NCI-H2081 treated with DMSO at 0.1 percent for 48 hours (cell line): ENCODE measurements at places on chromosomes 2 and 18.

GRCh38 chr2:176531608-176532007, 262.4 kb downstream of the MTX2 start:
- DNase-seq: no peak

- DNase-seq: no peak
Observed at GRCh38 chr2:64212346-64212745, 68.1 kb upstream of the PELI1 start.

DNA sequence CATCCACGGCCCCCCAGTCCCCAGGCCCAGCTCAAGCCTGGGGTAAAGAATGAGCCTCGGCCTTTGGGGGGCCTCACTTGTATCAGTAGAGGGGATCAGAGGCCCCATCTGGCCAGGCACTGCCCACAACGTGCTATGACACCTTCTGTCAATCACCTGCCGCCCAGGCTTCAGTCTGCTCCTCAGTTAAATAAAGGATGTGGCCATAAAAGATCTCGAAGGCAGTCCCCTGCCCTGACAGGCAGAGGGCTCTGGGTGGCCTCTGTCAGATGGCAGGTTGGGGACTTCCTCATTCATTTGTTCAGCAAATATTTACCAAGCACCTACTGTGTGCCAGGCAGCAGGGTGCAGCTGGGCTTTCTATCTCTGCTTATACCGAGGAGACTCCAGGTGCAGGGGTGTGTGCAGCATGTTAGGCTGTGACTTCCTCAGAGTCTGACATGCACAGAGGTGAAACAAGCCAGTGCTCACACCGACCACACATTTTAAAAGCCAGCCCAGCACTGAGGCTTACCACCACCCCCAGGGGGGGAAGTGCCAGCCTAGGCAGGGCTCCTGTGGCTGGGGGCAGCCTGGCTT, 166.4 kb downstream of the GALNT1 start:
- DNase-seq: no peak

DNA sequence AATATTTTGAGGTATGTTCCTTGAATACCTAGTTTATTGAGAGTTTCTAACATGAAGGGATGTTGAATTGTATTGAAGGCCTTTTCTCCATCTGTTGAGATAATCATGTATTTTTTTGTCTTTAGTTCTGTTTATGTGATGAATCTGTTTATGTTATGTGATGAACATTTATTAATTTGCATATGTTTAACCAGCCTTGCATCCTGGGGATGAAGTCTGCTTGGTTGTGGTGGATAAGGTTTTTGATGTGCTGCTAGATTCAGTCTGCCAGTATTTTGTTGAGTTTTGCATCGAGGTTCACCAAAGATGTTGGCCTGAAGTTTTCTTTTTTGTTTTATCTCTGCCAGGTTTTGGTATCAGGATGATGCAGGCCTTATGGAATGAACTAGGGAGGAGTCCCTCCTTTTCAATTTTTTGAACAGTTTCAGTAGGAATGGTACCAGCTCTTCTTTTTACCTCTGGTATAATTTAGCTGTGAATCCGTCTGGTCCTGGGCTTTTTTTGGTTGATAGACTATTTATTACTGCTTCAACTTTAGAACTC, 71.9 kb downstream of the EPC2 start:
- no peak for DNase-seq

DNA sequence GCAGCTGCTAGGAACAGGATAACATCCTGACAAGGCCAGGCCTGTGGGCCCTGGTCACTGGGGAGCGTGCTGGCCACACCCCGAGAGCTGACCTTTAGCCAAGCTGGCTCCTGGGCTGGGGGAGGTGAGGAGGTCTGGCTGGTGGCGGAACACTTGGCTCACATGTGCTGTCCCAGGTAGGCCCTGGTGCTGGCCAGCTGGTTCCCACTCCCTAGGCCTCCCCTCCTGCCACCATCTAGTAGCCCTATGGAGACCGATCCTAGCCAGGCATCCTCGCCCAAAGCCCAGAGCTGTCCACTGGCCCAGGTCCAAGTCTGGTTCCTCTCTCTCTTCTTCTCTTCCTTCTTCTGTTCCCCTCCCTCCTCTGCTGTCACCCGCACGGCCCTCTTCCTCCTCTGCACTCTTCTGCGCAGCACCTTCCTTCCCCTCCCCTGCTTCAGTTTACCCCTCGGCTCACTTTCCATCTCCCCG, 52.4 kb downstream of the TNS1 start:
- no peak for DNase-seq

- DNase-seq: no peak
Observed at GRCh38 chr2:11312770-11313471, 31.5 kb downstream of the ROCK2 start.

- DNase-seq: no peak
Observed at GRCh38 chr2:111656894-111657293, 227.1 kb downstream of the ANAPC1 start.

DNA sequence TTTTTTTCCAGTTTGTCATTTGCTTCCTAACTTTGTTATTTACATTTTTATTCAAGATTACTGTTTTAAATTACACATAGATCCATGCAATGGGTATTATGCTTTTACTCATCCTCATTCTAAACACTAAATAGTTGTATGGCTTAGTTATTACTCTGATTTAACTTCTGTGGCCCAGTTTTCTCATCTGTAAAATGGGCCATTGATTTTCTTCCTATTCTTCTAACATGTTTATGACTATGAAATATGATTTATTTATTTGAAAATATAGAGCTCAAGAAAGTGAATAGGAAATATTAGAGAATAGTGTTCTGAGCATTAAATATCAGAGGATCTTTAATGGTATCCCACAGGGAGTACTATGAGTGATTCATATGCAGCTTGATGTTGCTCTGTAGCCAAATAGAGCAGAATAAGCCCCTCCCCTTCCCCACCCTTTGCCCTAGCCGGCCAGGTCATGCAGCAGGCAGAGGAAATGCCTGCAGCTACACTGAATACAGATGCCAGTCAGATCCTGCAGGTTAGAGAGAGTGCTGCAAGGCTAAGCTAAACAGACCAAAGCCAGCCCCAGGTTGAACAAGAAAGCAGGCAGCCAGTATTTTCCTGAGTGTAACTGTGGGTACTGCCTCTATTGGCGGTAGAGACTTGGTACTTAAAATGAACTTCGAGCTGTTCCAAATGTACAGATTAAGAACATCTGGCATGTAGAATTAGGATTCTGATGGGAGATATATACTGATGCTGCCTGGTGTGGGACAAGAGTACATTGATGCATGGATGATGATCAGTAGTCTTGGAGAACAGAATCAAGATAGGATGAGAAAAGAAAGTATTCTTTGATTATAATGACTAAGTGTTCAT, 11.7 kb upstream of the ACYP2 start:
- no peak for DNase-seq

- DNase-seq: no peak
Observed at GRCh38 chr2:206974551-206974950, 35.2 kb downstream of the CPO start.

DNA sequence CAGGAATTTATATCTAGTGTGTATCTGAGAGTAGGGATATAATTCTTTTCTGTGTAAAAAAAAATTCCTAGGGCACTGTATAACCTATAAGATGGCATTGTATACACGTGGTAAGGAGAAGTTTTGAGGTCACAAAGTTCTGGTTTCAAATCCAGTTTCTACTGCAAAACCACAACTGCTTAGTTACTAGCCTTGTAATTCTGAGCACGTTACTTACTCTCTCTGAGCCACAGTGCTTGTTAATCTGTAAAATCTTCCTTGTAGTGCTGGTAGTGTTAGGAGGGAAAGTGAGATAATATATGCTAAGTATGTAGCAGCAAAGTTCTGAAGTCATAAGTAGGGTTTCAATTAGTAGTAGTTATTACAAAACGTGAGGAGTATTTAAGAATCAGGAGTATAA, 175.4 kb downstream of the SATB2 start:
- no peak for DNase-seq

DNA sequence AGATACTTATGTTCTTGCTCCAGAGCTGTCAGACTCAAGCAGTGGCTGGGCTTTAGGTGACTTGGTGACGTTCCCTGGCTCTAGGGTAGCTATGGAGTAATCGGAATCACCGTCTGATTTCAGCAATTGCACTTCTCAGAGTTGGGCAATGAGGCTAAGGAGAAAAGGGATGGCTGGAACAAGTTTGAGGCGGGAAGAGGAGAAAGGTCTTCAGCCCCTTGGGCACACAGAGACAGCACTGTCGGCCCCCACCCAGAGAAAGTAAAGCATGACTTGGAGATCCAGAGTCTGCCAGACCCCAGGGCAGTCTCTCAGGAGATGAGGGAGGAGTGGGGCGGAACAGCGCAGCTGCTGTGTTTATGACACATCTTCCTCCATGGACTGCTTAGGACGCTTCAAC, 114.5 kb downstream of the KLHL29 start:
- DNase-seq: no peak

- DNase-seq: no peak
Observed at GRCh38 chr2:177407031-177407430, 14.5 kb downstream of the AGPS start.

DNA sequence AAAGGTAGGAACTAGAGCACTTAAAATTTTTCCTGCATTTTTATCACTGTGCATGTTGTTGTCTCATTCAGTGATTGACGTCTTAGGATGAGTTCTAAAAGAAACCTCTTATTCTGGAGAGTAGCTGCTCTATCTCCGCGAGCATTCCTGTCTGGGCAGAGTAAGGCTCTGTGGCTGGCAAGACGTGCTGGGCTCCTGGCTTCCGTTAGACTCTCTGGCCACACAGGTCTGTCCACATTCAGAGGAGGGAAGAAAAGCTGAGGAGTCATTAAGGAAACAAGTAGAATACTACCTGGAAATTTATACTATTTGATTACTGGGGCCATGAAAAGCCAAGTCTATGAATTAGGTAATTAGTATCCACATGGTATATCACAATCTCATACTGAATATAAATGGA, 138.0 kb upstream of the DNMT3A start:
- DNase-seq: no peak

GRCh38 chr2:205054789-205055188, 509.5 kb downstream of the PARD3B start:
- no peak for DNase-seq

DNA sequence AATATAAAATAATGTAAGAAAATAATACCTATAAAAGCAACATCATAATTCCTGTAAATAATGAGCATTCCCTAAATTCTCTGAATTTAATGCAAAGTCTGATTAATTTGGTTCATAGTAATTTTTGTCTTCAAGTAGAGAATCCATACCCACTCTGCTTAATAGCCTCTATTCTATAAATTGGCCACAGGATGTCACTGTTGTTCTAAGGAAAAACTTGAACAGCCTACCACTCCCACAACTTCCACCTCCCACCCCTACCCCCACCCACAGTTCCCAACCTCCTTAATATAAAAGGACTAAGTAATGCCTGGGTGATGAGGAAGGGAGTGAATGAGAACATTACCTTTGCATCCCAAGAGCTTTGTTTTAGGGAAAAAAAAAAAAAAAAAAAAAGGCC, 27.2 kb upstream of the BBS5 start:
- peak; percentile 4 for DNase-seq

DNA sequence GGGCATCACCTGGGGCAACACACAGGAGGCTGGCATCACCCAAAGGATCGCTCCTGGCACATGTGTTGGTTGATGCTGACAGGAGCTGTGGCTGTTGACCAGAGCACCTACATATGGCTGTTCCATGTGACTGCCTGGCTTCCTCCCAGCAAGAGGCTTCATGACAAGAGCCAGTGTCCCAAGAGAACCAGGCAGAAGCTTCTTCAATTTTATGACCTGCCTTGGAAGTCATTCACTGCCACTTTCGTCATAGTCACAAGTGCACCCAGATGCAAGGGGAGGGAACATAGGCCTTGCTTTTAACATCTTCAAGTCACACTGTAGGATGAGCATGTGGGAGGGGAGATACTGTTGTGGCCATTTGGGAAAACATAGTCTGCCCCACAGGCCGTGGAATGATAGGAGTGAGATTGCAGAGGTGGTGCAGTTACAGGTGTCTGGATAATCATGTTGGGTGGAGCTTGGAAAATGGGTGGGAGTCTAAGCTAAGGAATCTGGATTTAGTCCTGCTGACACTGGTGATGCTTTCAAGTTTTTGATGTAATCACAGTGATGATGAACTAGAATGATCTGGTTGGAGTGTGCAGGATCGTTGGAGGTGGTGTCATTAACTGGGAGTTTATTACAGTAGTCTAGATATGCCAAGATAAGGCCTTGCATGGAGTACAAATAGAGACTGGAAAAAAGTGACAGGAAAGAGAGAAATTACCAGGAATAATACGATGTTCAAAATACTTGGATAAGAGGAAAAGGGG, 107.0 kb downstream of the RAPGEF4 start:
- DNase-seq: no peak

DNA sequence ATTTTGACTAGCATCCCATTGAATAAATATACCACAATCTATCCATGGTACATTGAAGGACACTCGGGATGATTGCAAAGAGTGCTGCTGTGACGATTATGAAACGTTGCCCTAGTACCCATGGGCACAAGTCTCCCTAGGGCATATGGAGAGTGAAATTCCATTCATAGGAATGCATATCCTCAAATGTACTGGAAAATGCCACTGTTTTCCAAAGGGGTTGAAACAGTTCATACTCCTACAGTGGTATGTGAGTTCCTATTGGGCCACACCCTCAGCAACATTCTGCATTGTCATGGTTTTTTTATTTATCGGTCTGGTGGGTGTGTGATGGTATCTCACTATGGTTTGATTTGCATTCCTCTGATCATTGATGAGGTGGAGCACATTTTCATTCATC, 130.6 kb downstream of the TWIST2 start:
- no peak for DNase-seq

DNA sequence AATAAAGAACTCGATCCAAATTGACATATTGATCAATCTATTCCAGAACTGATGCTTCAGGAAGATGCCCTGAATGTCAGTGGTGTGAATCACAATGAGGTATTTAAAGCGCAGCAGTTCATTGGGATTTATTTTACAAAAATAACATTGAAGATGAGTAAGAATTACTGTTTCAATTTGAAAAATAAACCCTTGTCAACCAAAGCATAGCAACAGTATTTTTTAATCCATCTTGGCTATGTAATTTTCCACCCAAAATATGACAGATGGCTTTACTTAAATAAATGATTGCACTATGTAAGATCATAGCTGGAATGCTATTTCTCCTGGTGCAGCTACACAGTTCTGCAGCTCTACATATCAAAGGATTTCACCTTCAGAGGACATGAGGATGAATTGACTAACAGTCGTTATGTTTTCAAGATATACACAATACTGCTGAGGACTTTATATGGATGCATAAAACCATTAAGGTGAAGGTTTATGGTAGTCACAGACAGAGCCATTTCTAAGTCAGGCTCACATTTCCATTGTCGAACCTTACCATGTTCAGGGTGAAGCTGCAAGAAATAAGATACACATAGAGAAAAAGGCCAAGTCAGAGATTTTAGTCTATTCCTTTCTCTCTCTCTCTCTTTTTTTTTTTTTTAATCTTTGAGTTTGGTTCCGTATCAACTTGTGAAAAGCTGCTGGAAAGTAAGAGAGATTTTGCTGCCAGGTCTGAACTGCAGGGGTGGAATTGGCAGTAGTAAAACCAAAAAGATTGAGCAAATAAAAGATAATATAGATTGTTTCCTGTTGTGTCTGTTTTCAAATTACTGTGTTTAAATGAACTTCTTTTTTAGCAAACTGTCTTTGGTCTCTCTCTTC, 398.0 kb upstream of the CDH20 start:
- no peak for DNase-seq

- DNase-seq: no peak
Observed at GRCh38 chr18:48859311-48860268, 91.2 kb downstream of the SMAD7 start.

GRCh38 chr2:136207665-136208064, 89.7 kb upstream of the CXCR4 start:
- no peak for DNase-seq
